ENCODE measurements at places on chromosomes 5 and 9.

- DNase-seq: no peak
Observed at GRCh38 chr9:14993901-14994554, 83.8 kb upstream of the FREM1 start.

DNA sequence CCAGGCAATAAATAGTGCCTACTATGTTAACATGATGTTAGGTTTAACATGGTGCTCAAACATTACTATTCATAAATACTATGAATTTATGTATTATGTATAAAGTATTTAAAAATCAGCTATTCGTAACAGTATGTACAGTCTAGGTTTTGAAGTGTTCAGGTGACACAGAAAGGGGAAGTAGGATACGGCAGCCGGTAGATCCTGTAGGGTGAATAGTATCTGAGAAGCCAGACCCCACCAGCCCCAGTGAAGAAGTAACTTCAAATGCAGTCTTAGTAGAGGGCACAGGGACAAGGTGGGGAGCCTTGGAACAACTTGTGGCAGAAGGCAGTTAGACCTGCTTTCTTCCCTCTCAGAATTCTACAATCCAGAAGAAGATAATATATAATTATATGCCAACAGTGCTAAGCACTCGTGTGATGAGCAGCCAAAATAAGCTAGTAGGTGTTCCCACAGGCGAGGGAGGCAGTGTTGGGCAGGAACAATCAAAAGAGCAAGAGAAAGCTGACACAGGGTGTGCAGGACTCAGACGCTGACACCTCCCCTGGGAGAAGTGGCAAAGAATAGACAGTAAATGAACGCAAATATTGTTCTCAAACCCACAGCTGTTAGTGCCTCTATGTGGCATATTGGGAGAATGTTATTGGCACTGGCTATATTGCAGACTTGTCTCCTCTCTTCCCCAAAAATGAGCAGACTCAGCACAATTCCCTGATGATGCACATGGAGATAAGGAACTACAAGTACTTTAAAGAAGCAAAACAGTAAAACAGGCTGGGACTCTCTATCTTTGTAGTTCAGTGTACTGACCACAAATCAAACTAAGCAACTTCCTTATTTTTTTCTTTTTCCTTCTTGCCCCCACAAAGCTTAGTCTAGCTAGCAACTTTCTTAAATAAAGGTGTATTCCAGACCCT is 4.6 kb downstream of the ZNF367 start:
- peak; percentile 72 for DNase-seq

DNA sequence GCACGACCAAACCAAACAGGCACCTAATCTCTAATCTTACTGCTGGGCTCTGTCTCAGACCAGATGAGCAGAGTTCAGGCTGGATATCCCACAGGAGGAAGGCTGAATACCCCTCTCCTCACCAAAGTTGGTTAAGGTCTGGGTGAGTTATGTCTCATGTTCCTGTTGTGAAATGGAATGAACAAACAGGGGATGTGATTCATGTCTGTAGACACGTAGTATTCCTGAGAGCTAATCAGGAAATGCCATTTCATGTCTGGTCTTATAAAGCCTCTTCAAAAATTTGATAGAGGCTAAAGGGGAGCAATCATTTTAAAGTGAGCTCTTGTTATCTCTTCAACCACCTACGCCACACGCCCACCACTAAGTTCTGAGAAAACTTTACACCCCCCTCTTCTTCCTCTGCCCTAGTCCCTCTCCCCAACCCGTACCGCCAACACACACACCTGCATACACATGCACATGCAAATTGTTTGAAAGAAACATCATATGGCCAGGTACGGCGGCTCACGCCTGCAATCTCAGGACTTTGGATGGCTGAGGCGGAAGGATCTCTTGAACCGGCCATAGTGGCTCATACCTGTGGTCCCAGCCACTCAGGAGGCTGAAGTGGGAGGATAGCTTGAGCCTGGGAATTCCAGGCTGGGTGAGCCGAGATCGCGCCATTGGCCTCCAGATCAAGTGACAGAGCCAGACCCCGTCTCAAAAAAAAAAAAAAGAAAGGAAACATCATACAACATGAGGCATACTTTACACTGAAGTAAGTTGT is 69.8 kb upstream of the RAI14 start:
- DNase-seq: no peak

GRCh38 chr9:18606846-18607245 is 132.9 kb downstream of the ADAMTSL1 start:
- peak; percentile 91 for DNase-seq

- DNase-seq: no peak
Observed at GRCh38 chr5:11248966-11249365, 487.9 kb upstream of the DAP start.

DNA sequence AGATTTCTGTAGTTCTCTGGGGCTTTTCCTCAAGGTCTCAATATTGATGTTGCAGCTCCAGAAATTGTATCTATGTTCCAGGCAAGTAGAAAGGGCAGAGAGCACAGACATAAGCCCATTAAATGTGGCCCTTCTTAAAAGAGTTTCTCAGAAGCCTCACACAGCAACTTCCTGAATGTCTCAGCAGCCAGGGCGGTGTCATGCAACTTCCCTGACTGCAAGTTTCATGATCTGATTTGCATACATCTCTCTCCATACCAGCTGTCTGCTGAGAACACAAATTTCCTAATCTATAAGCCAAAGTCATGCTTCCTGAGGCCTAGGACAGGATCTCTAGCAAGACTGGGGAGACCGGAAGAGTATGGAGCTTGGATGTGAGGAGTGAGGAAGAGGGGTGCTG is 13.0 kb downstream of the RGS7BP start:
- DNase-seq: no peak

GRCh38 chr9:93278144-93278543 is 94.2 kb downstream of the WNK2 start:
- DNase-seq: no peak

- DNase-seq: no peak
Observed at GRCh38 chr9:137802521-137803243, 74.9 kb upstream of the CACNA1B start.

DNA sequence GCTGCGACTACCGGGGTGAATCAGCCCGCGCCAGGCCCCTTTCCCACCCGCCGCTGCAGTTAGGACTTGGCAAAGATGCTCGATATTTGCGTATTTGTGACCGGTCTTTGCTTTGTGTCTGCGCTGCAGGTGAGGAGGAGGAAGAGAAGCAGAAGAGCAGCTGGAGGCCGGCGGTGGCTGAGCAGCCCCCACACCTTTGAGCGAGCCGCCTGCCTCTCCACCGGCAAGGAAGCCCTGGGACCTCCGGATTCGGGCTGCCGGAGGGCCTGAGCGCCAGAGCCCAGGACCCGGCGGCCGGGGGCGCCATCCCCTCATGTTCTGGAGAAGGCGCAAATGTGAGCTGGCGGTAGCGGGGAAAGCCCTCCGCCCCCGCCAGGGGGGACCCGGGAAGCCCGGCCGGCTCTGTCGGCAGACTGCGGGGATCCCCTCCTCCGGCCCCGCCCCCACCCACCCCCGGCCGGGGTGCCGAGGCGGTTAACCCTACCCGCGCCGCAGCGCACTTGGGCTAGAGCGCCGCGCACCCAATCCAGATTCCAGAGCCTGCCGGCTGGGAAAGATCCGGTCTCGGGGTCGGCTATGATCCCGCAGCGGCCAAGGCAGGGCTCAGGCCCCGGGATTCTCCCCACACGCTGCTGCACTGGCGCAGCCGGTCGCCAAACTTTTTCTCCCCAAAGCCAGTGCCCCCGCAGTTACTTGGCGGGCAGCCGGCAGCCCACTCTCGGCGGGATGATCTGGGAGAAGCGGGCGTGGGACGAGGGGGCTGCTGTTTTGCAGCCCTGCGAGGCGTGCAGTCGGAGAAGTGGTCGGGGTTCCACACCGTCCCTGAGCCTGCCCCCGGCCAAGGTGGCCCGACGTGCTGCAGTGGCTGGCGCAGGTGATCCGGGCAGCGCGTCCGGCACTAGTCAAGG is 800 bp upstream of the KCNN2 start:
- DNase-seq: peak; percentile 58

- no peak for DNase-seq
Observed at GRCh38 chr9:124840300-124840833, 12.9 kb upstream of the WDR38 start.

DNA sequence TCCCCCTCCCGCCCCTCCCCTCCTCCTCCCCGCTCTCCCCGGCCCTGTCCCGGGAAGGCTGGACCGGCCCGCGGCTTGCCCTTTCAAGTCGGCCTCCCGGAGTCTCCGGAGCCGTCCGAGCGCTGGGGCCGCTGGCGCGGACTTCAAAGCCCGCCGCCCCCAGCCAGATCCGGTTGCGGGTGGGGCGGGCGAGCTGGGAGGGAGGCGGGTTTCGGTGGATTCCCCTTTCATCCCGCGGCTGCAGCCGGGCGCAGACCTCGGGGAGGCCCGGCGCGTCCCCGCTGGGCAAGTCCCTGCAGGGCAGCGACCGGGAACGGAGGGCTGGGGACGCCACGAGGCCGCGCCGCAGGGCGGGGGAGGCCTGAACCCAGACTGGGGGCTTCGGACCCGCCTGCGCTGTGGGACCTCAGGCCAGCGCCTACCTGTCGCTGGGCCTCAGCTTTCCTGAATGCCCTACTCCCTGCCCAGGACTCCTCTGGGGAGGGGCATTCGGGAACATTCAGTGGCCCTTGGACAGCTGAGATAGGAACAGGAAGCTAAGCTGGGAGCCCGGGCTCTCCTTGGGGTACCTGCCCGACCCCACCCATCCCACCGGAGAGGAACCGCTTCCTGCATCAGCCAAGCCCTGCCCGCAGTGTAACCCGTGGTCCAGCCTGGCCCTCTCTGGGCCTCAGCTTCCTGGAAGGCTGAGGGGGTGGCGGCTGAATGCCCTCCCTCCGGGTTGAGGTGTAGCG is 23.4 kb downstream of the C9orf50 start:
- DNase-seq: no peak

DNA sequence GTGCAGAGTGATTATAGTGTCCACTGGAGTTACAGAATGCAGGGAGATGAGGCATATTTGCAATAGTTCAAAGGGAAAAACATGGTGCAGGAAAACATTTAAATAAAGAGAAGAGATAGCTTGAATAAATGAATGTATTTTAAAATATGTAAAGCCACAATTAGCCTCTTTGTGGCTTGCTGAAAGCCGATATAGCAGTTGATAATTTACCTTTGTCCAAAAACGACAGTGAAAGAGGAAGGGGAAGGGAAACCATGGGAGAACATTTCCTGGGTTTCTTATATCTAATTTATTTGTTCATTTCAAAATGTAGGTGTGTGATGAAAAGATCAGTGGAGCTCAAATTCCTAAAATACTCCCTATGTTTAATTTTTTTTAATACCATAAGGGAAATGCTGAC is 156.1 kb downstream of the DENND1A start:
- DNase-seq: no peak

GRCh38 chr5:20020247-20020646 is 32.2 kb upstream of the CDH18 start:
- DNase-seq: no peak

GRCh38 chr9:81083067-81083466 is 606.3 kb downstream of the TLE1 start:
- DNase-seq: no peak

DNA sequence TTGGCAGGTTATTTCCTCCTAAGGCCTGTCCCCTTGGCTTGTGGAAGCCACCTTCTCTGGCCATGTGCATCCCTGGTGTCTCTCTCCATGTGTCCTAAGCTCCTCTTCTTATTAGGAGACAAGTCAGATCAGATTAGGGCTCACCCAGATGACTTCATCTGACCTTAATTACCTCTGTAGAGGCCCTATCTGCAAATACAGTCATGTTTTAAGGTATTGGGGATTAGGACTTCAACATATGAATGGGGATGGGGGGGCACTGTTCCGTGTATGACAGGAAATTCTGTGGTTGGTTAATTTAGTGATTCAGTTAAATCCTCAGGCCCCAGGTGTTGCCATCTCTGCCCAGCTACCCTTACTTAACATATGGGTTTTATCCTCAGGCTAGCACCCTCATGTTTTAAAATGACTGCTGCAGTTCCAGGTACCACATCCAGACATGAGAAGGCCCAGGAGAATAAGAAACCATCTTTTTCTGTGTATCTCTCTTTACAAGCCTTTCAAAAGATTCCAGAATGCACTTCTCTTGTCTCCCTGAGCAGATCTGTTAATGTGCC is 51.9 kb upstream of the RAI14 start:
- DNase-seq: no peak

DNA sequence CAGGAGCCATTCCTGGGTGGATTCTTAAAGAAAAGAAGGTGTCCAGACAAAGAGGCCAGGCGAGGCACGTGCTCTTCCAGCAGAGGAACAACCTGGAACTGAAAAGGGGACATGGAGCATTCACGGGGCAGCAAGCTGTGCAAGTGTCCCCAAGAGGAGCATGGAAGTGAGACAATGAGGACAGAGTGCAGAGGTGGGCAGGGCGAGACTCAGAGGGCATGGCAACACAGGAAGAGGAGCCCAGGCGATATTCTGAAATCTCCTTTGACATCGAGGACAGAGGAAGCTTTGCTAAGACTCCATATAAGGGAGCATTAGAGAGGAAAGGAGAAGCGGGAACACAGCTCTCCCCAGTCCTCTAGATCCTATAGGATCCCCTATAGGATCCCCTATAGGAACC is 29.4 kb upstream of the SPATA31E1 start:
- DNase-seq: no peak

GRCh38 chr9:89036383-89036782 is 45.1 kb downstream of the S1PR3 start:
- DNase-seq: no peak

Data from NCI-H1417 (cell line).